ENCODE measurements at places on chromosomes 7 and 10. TPM values are rescaled to one million over a fixed set of nuclear protein-coding genes. Genes with fewer than 3 reads are reported as not detected.

Gene GIMAP2
- total RNA-seq: 120 TPM

Gene CALCR
- not detected for total RNA-seq

Gene AKR1C8
- total RNA-seq: 0.63 TPM

Gene TCAF2
- total RNA-seq: 49.4 TPM

Gene ST7
- 6.7 TPM for total RNA-seq

Gene TMEM184A
- total RNA-seq: not detected

Gene AOAH
- 15.4 TPM for total RNA-seq

Gene HOXA13
- total RNA-seq: not detected

Gene NEURL1
- total RNA-seq: 1.1 TPM

Gene NAMPT
- total RNA-seq: 130 TPM

Data from activated CD4-positive, alpha-beta memory T cell treated with anti-CD3 and anti-CD28 coated beads, Interleukin-2, amount 10 ng/mL, durations not matched to agents 7 days and 5 days (primary cell).